ENCODE measurements at places on chromosomes 2 and 18. TPM values are rescaled to one million over a fixed set of nuclear protein-coding genes. Genes with fewer than 3 reads are reported as not detected.
A peak's percentile ranks its signal among the peaks of the same experiment; 100 is the strongest.

DNA sequence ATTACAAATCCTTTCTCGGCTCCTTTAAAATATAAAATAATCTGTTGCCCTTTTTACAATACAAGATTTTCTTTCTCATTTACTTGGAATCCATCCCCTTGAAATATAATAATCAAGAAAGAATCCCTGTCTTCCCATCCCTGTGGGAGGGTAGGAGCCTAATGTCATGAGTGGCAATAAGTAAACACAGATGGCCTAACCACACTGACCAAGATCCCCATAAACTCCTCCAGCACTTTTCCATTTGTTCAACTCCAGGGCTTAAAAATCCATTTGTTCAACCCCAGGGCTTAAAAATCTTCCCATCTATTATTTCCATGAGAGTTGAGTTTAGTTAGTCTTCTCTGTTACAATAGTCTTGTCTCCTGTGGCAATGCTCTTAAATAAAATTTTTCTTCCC lies 297.6 kb downstream of the CDH7 start:
- no peak for DNase-seq

- no peak for DNase-seq
Measured at GRCh38 chr2:31205186-31205585, 12.1 kb downstream of the CAPN14 start.

GRCh38 chr2:74293191-74293991 lies 49.8 kb downstream of the SLC4A5 start:
- no peak for DNase-seq

DNA sequence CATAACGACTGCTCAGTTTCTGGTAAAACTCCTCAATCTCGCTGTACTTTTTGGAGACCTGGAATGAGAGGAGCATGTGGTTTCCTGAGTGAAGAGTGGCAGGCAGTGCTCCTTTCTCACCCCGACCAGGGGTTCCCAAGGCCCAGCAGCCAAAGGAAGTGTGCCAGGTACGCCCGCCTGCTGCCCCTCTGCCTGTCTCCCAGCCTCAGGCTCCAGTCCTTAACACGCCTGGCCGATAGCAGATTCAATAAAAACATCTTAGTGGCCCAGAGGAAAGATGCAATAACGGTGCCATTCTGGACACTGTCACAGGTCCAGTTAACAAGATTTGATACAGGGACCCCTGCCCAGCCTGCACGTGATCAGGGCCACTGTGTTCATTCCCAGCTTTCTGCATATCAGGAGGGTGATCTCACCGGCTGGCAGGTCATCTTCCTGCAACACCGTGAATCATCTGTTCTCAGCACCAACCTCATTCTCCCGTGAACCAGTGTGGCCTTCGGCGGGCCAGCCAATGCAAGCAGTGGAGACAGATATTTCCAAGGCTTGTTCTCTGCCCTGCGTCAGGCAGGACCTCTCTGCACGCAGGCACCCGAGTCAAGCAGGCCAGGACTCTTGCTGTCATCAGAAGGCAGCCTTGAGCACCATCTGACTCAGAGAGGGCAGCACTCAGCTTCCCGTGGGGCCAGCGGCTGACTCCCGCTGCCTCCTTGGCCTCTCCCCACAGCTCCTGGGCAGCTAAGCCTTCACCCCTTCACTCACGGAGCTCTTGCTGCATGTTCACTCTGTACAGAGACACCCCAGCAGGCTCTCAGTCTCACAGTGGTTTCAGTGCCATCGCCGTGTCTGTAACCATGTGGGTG lies 9.5 kb downstream of the HS1BP3 start:
- DNase-seq: no peak

- no peak for DNase-seq
Measured at GRCh38 chr2:231367178-231367577, 28.3 kb upstream of the B3GNT7 start.

GRCh38 chr2:54708584-54709335 lies 14.7 kb upstream of the EML6 start:
- no peak for DNase-seq

DNA sequence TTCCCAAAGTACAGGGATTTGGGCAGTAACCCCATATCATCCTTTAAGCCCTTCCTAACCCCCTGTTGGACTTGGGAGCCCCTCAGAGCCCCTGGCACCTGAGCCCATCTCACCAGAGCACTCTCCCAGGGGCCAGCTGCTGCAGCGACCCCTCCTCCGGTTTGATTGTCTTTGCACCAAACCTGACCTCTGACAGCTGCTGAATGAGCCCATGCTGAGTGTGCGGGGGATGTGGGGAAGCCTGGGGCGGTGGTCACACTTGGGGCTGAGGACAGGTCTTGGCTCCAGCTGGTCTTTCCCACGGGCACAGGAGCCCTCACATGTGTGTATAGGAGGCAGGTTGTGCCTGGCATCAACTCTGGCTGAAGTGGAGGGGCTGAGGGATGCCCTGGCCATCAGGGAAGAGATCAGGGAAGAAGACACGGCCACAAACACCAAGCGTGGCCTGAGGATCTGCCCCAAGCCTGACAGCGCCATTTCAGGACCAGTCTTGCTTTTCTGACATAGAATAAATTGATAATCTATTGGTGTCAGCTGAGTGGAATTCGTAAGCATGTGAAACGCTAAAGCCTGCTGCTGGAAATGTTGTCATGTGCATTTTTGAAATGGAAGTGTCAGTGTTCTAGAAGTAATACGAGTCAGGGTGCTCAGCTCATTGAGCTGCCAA lies 102.4 kb downstream of the ACKR3 start:
- DNase-seq: no peak

DNA sequence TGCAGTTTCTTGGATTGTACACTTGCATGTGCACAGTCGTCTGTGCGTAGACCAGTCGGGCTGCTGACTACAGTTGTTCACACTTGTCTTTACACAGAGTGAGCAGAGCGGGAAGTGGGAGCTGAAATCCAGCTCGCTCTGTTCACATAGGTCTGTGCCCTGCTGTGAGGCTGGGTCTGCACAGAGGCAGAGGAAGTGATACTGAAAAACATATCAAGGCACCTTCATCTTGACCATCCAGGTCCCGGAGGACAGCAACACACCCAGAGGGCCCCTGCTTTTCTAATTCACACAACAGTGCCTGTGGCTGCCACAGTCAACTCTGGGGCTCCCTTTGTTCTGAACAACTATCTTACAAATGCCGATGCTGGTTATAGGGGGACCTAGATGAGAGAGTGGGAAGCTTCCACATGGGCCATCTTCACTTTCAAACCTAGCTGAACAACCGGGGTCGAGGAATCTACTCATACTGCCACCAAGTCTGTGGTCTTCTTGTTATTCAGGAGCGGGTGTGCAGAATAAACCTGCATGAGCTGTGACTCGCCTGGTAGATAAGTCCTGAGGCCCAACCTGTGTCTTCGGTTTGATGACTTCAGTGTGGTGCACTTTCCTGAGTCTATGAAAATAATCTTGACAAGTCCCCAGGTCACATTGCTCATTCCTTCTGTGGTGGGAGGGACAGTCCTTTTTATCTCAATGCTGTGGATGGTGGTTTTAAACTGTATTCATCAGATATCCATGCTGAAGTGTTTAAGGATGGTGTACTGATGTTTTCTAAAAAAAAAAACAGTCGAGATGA lies 3.5 kb upstream of the ADNP2 start:
- DNase-seq: no peak

DNA sequence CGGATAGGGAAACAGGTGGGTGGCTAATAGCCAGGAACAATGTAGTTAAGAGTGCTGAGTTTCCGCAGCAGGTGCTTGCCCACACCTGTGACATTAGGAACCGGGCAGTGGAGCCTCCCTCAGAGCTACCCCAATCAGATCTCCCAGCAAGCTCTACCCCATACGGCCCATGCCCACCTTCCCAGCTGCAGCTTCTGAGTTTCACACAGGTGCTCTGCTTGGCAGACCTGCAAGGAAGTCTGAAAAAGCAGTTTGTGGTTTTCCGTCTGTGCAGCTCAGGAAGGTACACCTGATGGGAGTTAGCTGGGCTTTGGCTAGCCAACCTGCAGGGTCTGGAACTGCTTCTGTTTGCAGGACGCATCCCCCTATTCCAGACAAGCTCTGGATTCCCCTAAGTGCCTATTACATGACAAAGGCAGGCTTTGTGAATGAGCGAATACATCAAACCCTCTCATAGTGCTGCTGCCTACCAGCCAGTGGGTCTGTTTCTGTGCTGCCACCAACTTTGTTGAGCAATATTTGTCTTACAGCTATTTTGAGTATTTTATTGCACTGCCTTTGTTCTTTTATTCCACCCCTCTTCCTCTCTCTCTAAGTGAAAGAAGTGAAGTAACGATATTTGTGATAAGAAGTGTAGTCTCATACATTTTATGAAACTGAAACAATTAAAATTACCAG lies 24.7 kb upstream of the CEP68 start:
- no peak for DNase-seq

DNA sequence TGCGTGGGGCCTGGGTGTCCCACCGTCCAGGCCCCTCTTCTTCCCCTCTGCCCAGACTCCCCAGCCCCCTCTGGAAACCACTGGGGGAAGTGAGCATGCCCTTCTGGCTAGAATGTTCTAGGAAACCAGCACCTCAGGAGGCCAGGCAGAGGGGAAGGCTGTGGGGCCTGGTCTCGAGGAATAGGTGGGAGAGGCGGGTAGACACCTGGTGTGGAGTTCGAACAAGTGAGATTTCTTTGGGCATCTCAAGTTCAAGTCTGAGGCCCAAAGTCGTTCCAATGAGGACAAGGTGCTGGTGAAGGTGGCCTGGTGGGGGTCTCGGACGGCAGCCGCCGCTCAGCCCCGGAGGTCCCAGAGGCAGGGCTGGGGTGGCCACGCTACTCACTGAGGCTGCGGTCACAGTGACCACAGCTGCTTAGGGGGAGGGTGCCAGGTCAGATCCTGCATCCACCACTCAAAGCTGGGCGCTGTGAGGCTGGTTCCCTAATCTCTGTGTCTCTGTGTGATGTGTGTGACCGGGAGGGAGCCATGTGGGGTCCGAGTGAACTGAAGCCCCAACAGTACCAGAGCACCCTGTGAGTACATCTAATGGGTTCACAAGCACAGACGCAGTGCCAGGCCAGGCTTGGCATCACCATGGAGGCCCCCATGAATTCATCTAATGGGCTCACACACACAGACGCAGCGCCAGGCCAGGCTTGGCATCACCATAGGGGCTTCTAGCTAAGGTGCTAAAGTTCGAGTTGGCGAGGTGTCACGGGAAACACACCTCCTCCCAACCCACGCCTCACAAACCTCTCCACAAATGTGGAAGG lies 26.5 kb upstream of the PXDN start:
- no peak for DNase-seq

- DNase-seq: peak; percentile 6
Measured at GRCh38 chr2:84231478-84231877, 227.6 kb downstream of the SUCLG1 start.

- no peak for DNase-seq
Measured at GRCh38 chr2:68031043-68031442, 31.8 kb downstream of the C1D start.

DNA sequence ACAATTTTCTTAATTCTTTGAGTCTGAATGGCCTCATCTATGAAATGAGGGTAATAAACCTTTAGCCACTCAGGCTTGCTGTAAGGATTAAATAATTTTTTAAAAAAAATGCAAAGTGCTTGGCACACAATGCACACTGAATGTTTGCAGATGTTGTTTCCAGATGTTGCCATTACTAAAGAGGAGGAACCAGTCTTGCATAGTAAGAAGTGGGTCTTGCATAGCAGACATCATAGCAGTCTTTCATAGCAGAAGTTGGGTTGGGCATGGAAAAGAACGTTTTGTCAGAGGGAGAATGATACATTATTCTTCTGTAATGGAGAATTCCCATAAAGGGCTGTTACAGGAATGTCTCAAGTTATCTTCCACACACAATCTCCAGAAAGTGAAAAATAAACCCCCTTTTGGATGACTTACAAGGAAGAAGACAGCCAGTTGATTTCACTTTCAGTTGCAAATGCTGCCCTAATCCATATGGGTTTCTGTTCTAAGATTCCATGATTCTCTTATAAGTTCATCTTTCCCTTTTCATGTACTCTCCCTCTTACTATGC lies 327.7 kb downstream of the SUCLG1 start:
- no peak for DNase-seq

DNA sequence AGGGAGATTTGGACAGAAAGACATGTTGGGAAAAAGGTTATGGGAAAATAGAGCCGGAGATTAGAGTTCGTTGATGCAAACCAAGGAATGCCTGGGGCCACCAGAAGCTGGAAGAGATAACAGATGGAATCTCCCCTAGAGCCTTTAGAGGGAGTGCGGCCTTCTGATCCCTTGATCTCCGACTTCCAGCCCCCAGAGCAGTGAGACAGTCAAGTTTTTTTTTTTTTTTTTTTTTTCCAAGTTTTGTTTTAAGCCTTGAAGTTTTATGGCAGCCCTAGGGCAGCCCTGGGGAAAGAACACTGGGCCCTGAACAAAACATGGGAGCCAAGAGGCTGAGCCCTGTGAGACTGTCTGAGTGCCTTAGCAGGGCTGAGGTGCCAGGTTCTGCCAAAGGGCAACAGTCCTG lies 6.5 kb downstream of the DGKD start:
- no peak for DNase-seq

GRCh38 chr18:62988471-62988870 lies 273.1 kb downstream of the PHLPP1 start:
- no peak for DNase-seq

DNA sequence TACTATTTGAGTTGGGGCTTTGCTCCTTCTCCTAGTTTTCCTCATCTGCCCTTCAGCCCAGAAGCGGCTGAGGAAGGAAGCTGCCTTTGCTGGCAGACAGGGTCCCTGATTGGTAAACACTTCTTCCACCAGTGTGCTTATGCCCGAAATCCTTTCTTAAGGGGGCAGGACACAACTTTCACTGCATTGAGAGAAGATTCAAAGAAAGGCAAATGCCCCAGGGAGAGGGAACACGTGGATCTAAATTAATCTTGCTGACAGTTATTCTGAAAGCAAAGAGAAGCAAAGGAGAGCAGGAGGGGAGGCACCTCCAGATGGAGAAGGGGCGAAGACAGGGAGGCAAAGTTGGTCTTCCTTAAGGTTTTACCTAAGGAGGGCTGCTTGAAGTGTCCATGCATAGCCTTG lies 92.1 kb upstream of the EFEMP1 start:
- no peak for DNase-seq

DNA sequence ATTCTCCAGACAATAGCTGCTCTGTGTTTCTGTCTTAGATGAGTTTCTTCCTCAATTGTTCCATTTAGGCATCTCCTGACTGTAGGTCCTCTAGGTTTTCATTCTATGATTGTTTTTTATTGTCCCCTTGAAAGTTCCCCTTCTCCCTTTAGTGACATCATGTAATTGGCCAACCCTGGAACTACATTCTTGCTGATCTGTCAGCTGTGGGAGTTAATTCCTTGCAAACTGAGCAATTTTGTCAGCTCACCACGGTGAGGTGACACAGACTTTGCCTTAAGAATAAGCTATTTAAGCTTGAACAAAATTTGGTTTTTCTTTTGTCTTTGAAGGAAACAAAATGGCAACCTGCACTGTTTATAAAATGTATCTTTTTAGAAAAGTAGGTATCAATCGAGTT lies 95.9 kb downstream of the TXNL1 start:
- no peak for DNase-seq

- no peak for DNase-seq
Measured at GRCh38 chr2:62404913-62405312, 101.1 kb downstream of the TMEM17 start.

Gene UNC80
- total RNA-seq: 12.3 TPM

Gene TMEM247
- not detected for total RNA-seq

Gene COL4A3
- total RNA-seq: 0.16 TPM

Gene REG1B
- total RNA-seq: not detected

Gene NETO1
- total RNA-seq: 47.7 TPM

Gene LDLRAD4
- total RNA-seq: 129 TPM

Gene TIGD1
- 11.2 TPM for total RNA-seq

Gene SULT1C4
- total RNA-seq: 6.6 TPM

Gene NCKAP5
- 14.0 TPM for total RNA-seq

Gene PRPF40A
- total RNA-seq: 127 TPM

Gene RAD51AP2
- 0.47 TPM for total RNA-seq

Measured in occipital lobe (tissue), 3 donors.